ENCODE measurements at places on chromosomes 11 and 22.

- DNase-seq, result no peak
These were observed 617 bp downstream of the TSG101 start for GRCh38 chr11:18526130-18526520.

DNA sequence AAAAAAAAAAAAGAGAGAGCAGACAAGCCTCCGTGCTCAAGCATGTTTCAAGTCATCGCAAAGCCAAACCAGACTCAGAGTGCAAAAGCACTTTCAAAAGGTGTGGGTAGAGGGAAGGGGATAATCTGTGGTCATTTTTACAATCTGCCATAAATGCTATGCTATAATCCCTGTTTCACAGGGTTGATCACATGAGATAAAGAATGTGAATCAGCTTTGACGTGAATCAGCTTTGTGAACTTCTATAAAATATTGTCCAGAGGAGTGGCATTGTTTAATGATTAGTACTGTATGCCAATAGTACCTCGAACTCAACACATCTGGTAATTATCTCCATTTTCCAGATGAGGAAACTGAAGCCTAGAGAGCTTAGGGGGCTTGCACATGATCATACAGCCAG, 20.0 kb upstream of the POLD3 start:
- no peak for DNase-seq

DNA sequence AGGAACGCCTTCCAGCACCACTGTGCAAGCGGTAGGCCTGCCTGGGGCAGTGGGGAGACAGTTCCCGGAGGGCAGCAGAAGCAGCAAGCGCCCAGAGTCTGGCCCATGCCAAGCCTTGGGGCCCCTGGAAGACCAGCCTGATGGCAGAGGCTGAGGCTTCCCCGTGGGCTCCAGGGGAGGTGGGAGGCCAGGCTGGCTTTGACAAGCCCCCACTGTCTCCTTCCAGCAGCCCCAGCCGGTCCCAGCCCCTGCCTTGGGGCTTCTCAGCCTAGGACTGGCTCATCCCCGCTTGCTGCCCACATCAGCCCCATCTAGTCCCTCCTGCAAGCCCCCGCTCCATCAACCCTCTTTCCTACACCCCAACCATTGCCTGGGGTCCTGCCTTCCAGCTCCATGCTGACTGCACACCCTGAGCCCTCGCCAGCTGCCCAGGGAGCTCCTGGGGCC, 46.7 kb downstream of the IGF2 start:
- DNase-seq, result no peak

DNA sequence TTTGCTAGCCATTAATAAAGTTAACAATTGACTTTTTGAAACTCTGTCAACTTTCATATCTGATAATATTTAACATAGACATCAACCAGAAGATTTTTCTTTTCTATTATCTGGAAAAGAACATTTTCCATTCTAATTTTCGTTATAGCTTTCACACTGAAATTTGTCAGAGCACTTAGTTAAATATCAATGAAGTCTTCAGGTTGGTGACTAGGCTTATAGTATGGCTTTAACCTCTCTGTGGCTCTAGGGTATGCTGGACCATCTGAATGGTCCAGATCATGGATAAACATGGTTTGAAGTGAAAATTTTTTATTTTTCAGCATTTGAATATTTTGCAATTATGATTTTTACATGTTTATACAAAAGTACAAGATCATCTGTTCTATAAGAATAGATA, 548.1 kb downstream of the CNTN5 start:
- DNase-seq, result no peak

DNA sequence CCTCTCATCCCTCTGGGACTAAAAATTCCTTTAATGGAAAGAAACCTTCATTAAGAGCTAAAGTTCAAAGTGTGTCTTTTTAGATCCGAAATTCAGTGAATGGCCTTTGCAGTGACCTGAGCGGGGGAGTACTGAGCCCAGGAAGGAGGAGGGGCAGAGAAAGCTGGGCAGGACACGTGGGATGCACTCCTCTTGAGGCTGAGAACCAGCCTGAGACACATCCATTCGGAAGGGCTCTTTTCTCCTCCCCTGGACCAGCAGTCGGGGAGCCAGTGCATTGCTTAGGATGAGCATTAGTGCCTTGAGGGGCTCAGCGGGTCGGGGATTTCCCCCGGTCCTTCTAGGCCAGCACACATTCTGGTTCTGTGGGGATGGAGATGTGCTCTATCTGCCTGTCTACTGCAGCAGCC, 258.9 kb upstream of the B3GAT1 start:
- DNase-seq, result no peak

DNA sequence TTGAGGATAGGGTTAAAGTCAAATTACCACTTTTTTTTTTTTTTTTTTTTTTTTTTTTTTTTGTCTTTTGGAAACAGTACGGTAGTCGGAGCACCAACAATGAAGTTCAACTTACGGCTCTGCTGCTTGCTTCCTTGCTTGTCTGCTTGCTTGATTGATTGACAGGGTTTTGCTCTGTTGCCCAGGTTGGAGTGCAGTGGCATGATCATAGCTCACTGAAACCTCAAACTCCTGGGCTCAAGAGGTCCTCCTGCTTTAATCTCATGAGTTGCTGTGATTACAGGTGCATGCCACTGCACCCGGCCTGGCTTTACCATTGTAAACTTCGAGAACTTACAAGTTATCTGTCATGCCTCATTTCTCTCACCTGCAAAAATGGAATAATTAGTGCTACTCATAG, 5.8 kb downstream of the SGSM3 start:
- DNase-seq, result no peak

- DNase-seq, result no peak
These were observed 211.6 kb downstream of the TBC1D22A start for GRCh38 chr22:46974077-46974476.

GRCh38 chr11:131710511-131710910, 340.1 kb downstream of the NTM start:
- DNase-seq, result no peak

GRCh38 chr22:47335460-47335859, 573.0 kb downstream of the TBC1D22A start:
- DNase-seq, result no peak

GRCh38 chr11:7569044-7569443, 55.2 kb downstream of the PPFIBP2 start:
- peak; percentile 14 for DNase-seq

DNA sequence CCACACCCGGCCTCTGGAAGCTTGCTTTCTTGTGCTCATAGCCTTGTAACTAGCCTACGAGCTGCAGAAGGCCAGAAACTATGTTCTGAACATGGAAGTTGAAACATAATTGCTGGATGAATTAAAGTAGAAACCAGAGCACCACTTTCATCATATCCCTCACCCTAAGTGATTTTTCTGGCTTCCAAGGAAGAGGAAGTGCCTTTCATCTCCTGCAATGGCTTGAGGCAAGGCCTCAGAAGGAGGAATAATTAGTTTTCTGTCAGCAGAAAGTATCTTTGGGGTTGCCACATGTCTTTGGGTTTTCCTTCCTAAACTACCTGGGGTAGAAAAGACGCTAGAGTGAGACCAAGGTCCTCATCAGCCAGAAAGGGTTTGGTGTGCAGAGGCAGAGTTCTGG, 14.5 kb downstream of the RPL27A start:
- peak; percentile 70 for DNase-seq

GRCh38 chr11:19445771-19446170, 205.0 kb upstream of the E2F8 start:
- no peak for DNase-seq

DNA sequence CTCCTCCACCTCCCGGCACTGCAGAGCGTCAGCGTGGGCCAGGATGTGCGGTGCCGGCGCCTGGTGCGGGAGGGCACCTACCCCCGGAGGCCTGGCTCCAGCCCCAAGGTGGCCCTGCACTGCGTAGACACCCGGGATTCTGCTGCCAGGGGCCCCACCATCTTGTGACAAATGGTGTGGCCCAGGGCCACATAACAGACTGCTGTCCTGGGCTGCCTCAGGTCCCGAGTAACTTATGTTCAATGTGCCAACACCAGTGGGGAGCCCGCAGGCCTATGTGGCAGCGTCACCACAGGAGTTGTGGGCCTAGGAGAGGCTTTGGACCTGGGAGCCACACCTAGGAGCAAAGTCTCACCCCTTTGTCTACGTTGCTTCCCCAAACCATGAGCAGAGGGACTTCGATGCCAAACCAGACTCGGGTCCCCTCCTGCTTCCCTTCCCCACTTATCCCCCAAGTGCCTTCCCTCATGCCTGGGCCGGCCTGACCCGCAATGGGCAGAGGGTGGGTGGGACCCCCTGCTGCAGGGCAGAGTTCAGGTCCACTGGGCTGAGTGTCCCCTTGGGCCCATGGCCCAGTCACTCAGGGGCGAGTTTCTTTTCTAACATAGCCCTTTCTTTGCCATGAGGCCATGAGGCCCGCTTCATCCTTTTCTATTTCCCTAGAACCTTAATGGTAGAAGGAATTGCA, 13.5 kb downstream of the TSKU start:
- DNase-seq, result no peak

DNA sequence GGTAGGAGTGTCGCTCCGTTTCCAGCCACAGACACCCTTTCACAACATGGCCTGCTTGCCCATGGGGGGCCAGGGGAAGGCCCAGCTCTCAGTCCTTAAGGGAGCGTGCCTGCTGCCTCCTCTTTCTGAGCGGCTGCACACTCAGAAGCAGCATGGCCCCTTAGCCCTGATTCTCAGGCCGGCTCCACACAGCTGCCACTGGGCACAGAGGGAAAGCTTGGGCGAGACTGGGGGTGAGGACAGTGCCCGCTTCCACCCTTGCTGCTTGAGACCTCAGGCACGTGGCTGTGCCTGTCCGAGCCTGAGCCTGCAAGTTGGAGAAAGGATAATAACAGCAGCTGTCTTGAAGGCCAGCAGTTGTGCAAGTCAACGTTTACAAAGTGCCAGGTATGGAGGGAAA, 416.3 kb downstream of the SHANK2 start:
- no peak for DNase-seq

GRCh38 chr22:33864723-33865130, 55.5 kb downstream of the LARGE1 start:
- peak; percentile 19 for DNase-seq

DNA sequence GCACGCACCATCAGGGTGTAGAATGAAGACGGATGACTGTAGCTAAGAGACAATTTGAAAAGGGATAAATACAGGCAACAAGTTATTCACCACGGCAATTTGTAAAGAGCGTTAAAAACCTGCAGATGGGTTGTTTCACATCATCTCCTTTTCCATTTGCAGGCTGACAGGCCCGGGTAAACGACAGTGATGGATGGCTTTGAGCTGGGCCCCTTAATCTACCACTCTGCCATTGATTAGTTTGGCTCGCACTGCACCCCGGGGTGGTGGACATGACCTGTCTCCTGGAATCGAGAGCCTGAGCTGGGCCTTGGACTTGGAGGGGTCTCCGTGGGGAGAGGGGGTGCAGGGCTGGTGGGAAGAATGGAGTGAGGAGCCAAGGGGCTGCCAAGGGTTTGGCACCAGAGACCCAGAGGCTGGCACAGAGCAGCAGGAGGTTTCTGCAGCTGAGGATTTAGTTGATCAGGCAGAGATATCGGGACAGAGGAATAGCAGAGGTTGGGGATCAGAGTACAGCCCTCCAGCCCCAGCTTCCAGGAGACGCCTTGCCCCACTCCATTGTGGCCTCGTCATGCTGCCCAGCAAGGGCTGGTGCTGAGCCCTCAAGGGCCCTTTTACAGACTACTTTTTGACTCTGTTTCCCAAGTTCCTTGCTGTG, 110.6 kb upstream of the NECTIN1 start:
- no peak for DNase-seq

GRCh38 chr11:47773882-47774281, 6.7 kb upstream of the FNBP4 start:
- no peak for DNase-seq

- DNase-seq, result no peak
These were observed 7.8 kb downstream of the CTSC start for GRCh38 chr11:88329563-88330250.

DNA sequence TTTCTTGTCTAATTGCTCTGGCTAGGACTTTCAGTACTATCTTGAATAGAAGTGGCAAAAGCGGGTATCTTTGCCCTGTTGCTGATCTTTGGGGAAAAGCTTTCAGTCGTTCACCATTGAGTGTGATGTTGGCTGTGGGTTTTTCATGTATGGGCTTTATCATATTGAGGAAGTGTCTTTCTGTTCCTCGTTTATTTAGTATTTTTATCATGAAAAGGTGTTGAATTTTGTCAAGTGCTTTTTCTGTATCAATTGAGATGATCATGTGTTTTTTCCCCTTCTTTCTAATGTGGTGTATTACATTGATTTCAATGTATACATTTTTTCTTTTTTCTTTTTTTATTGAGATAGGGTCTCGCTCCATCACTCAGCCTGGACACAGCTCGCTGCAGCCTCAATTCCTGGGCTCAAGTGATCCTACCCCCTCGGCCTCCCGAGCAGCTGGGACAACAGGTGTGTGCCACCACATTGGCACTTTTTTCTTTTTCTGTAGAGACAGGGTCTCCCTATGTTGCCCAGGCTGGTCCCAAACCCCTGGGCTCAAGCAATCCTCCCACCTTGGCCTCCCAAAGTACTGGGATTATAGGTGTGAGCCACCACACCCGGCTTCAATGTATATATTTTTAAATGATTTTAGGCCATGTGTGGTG, 5.3 kb upstream of the GNB1L start:
- no peak for DNase-seq

DNA sequence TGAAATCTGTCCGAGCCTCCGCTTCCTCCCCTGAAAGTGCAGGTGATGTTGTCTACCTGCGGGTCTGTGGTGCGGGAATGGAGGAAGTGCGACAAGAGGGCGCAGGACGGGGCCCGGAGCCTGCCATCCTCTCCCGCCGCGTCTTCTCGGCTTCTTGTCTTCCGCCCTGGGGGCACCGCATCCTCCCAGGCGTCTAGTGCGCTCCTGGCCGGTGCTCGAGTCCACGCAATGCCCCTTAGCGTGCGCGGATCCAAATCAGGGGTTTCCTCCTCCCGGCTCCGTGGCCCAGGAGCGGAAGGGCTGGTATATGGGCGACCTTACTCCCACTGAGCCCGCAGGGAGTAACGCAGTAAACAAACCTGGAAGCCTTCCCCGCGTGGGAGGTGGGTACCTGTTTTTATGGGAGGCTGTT, 405 bp downstream of the SFI1 start:
- DNase-seq, result peak; percentile 58

DNA sequence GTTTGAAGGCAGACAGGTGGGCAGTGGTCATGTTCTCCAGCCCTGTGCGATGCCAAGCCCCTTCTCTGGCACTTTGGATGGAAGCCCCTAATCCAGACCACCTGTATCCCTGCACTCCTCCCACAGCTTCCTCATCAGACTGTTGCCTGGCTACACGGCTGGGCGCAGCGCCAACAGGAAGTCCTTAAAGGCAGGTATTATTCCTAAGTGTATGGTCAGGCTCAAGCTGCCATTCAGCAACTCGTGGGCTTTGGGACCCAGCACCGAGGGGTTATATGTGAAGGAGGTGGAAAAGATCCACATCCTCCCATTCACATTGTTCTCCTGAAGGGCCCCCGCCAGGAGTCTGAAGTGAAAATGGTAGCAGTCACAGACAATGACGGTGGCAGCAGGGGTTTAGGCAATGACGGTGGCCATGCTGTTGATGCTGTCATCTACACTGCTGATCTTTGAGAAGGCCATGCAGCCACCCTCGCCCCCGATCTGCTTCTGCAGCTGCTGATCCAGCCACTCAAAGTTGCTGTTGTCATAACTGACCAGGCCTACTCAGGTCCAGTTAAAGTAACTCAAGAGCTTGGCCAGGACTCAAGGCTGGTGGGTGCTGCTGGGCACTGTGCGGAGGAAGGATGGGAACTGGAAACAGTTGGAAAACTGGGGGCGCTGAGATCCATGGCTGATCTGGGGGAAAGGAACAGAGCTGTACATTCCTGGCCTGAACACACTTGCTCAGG, 27.7 kb downstream of the OR6Q1 start:
- DNase-seq, result no peak

GRCh38 chr22:41563051-41563711, 2.4 kb downstream of the CSDC2 start:
- no peak for DNase-seq

Data from suppressor macrophage (primary cell).